ENCODE measurements at places on chromosomes 11 and 22.
A peak's percentile ranks its signal among the peaks of the same experiment; 100 is the strongest.

DNA sequence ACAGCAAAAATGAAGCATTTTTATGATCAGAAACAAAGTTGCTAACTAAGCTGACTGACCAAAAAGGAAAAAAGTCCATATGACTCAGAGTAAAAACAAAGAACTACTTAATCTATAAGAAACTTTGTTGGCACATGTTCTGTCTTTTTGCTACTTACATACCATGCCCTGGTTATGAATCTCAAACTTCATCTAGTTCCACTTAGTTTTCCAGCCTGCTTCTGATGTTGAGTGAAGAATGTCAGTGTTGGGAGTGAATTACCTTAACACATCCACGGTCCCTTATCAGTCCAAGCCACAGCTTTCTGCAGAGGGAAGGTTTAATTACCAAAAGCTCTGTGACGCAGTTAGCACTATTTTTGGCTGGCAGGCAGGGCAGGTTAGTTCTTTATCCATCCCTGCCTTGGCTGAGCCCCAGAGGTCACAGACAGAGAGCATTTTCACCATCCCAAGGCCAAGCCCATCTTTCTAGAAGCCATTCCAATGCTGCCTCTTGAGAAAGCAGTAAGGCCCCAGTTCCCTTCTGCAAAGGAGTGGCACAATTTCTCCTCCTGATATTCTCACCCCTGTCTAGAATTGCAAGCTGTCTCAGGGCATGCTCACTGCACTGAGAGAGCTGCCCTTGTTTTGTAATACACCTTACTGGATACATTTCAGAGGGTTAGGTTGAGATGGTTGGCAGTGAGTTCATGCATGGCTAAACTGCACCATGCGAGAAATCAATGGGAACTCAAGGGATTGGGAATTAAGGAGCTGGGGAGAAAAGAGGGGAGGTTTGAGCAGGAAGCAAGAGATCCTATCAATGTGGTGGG lies 67.1 kb downstream of the SLC1A2 start:
- DNase-seq, result no peak

DNA sequence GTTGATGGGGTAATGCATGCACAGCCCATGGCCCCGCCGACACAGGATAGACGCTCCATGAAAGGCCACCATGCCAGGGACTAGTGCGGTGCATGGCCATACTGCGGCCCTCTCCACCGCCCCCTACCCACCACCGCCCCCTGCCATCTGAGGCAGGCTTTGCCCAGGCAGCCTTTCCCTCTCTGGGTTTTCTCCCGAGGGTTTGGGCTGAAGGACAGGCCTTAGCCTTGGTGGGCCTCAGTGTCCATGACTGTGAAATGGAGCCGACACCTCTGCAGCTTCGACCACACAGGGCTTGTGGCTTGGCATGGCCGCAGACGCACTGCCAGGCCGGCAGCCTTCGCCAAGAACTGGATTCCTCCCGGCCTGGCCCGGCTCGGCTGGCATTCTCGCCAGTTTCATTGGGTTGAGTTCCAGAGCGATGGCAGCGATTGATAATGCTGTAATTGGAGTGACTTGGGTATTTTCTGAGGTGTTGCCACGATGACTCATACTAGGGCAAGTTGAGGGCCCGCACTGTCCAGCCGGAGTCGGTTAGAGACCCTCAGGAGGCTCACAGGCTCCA lies 111.3 kb downstream of the WNT7B start:
- no peak for DNase-seq

- no peak for DNase-seq
These were observed 19.0 kb upstream of the CCDC134 start for GRCh38 chr22:41781507-41781906.

GRCh38 chr11:64391839-64392238 lies 32.9 kb downstream of the RPS6KA4 start:
- no peak for DNase-seq

GRCh38 chr11:125055107-125055715 lies 7.9 kb upstream of the SLC37A2 start:
- no peak for DNase-seq

DNA sequence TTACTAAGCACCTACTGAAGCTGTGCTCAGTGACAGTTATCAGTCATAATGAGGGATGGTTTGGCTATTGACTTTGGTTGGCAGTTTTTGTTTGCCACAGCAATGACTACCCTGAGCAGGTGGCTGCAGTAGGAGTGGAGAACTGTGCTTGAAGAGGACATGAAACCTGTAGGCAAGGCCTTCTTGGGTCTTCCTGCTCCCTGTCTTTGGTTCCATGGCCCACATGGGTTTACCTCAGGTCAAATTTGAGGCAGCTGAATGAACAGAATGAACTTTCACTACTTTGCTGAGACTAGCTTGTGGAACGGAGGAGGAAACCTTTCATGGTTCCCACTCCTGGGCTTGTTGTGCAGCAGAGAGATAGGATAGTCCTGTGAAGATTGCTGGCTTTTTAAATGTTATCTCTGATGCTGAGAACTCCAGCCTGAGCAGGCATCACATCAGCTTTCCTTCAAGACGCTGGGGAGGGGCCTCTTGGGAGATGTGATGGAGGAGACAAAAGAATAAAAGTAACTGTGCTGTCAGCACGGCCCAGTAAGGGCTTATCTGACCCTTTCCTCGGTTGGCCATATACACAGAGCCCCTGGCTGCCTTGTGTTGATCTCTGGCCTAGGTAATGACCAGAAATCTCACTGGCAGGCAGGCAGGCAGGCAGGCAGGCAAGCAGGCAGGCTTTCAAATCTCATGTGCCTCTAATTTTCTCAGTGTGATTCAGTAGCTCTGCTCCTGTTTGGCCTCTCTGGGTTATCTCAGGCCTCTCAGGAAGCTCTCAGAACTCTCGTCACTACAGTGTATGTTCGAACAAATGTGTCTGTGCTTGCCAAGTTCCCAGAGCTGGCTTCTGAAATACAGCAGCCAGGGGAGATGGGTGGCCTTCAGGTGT lies 12.0 kb downstream of the STIM1 start:
- DNase-seq, result peak; percentile 67

DNA sequence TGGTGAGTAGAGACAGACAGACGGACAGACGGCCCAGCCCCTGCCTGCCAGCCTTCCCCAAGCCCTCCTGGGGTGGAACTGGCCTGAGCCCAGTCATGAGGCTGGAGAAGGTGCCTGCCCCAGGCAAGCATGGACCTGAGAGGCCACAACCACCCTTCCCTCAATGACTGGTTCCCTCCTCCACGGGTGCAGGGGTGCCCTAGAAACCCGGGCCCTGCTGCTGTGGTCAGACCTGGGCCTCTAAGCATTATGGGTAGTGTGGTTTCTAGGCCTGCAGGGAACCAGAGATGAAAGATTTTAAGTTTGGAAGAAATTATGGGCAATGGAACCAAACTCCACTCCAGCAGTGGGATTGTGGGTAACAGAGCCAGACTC lies 13.5 kb downstream of the RHBDD3 start:
- DNase-seq, result no peak

GRCh38 chr22:30219049-30219654 lies 27.4 kb downstream of the LIF start:
- DNase-seq, result no peak

GRCh38 chr11:129960216-129961214 lies 42.1 kb downstream of the PRDM10 start:
- DNase-seq, result peak; percentile 47

- no peak for DNase-seq
These were observed 599 bp downstream of the TIMM10B start for GRCh38 chr11:6481924-6482275.

DNA sequence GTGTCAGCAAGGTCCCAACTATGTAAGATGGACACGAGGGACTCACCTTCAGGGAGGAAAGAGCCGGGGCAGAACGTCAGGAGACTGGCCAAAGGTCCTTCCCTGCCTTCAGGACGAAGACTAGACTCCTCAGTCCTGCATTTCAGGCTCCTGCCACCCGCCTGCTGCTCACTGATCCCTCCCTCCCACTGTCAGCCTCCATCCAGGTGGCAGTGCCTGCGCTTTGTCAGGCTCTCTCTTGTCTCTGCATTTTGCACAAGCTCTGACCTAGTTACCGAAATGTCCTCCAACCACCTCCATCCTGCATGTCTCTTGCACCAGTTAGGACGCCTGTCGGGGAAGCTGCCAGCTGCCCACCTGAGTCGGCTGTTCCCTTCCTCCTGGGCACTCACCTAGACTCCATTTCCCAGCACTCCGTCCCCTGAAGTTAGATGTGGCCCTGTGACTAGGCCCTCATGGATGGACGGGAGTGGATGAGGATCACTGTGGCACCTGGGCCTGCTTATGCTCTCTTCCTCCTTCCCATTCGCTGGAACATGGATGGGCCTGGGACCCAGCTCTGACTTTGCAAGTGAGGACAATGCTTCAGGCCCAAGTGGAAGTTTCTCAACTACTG lies 8.0 kb downstream of the B3GNT6 start:
- DNase-seq, result no peak

- peak; percentile 7 for DNase-seq
These were observed 54.6 kb downstream of the KCNA4 start for GRCh38 chr11:29962243-29962642.

GRCh38 chr11:89443361-89444322 lies 47.5 kb downstream of the NOX4 start:
- no peak for DNase-seq

- no peak for DNase-seq
These were observed 19.6 kb downstream of the GDPD5 start for GRCh38 chr11:75505916-75506692.

DNA sequence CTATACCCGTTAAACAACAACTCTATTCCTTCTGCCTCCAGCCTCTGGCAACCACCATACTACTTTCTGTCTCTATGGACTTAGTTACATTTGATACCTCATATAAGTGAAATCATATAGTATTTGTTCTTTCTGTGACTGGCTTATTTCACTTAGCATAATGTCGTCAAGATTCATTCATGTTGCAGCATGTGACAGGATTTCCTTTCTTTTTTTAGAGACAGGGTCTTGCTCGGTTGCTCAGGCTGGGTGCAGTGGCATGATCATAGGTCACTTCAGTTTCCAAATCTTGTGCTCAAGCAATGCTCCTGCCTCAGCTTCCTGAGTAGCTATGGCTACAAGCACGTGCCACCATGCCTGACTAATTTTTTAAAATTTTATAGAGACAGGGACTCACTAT lies 29.4 kb upstream of the SORL1 start:
- DNase-seq, result peak; percentile 87

GRCh38 chr11:108302121-108302785 lies 79.4 kb downstream of the ATM start:
- no peak for DNase-seq

DNA sequence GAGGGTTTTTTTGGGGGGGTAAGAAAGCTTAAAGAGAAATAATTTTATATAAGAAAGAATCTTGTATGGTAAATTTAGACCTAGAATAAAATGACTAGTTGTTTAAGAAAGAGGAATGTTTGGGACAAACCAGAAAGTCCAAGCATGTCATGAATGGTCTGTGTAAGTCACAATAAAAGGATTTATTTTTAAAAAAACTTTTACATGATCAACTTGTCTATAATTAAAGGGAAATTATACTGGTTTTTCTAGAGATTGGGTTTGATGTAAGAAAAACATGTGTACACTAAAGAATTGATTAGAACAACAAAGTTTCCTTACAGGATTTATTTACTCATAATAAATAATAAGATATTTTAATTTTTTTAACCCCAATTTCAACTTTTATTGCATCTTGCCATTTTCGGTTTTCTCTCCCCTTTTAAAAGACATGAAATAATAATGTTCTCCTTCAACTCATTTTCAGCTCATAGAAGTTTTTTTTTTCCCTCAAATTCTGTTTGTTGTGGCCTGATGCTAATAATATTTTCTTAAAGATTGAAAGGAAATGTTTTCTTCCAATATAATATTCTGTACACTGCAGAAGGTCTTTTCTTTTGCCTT lies 35.4 kb upstream of the INCENP start:
- peak; percentile 29 for DNase-seq

DNA sequence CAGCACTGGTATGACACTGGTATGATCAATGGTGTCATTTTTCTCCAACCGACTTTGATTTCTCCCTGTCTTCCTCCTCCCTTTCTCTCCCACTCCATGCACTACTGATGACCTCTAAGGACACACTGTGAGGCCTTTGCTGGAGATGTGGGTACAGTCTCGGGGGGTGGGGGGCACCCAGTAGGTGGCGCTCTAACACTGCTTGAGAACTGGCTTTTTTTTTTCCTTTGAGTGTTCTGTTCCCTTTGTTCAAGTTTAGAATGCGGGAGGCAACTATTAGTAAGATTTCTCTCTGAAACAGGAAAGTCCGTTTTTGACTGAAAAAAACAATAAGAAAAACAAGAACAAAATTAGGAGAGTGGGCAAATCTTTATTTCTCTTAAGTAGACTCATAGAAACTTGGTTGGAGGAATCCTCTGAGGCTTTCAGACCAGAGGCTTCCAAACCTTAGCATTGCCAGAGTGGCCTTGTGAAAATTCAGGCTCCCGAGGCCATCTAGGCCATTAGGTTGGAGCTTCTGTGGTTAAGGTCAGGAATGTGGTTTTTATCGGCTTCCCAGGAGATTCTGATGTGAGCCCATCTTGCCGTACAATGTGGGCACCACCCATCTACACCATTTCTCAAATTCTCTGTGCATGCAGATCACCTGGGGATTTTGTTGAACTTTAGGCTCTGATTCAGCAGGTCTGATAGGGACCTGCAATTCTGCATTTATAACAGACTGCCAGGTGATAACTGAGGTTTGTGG lies 43.2 kb downstream of the PANX1 start:
- peak; percentile 39 for DNase-seq

DNA sequence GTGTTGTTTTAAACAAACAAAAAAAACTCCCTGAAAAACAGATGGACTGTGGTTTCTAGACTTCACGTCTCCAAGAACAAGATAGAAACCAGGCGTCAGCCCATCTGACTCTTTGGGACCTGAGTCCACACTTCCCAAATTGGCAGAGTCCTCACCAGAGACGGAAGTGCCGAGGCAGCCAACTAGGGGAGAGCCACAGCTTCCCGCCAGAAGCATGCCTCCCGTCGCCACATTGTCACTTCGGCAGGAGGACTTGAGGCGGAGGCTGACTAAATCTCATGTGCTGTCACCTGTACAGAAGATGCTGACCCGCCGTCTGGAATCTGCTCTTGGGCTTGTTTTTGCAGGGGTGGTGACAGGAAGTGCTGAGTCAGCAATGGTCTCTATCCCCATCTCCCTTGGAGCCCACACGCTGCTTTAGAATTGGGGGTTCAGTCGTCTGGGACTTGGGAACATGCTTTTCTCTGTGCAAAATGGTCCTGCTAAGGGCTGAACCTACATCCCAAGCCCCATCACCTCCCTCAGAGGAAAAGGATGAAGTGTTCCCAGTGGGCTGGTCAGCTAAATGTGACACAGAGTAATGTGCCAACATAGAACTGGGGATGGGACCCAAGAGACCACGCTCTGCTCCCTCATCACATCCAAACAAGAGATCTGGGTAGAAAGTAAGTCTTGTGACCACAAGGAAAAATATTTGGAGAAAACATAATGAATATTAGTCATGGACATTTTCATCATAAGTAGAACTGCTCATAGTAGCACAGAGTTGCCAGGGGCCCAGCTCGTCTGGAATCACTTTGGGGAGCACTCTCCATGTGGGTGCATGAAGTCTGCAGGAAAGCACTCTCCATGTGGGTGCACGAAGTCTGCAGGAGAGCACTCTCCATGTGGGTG lies 152.9 kb downstream of the SNX19 start:
- no peak for DNase-seq

- no peak for DNase-seq
These were observed 26.6 kb upstream of the NXPE4 start for GRCh38 chr11:114621950-114622809.
